Fibroblast of lung (primary cell): ENCODE measurements at places on chromosomes 1 and 21.

DNA sequence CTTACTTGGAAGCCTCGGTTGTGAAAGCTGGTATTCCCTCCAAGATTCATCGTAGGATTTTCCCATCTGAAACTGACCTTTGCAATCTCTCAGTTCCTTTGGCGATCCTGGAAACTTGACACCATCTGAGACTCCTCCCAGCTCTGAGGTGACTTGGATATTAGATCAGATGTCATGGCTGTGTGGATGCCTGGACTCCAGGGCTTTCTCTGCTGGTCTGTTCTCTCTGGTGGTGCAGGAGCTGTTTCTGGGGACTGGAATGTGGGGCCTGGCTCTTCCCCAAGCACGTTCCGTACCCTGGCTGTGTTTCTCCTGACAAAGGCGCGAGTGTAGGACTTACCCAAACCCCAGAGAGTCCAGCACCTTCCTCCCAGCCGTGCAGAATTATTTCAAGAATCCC is 252.2 kb downstream of the RPS6KC1 start:
- DNase-seq, result peak; percentile 59

DNA sequence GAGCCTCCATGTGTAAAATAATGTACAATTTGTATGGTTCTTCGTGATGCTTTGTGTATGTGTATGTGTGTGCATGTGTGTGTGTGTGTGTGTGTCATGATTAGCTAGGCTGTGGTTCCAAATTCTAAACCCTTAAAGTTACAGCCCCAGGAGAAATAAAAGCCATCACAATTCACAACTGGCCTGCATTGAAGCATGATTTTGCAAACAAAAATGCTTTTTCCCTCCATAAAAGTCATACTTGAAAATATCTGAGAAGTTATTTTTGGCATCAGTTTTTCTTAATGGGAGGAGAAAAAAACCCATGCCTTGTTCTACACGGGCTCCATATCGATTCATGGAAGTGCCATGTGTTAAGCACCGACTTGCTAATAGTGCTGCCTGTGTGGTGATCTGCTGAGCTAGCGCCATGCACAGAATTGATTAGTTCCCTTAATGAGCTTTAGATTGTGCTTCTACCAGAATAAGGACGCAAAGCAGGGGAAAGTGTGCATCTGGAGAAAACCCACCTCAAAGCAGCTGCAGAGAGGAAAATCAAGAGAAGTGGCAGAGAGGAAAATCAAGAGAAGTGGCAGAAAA is 207.3 kb downstream of the DSCAM start:
- DNase-seq, result no peak

DNA sequence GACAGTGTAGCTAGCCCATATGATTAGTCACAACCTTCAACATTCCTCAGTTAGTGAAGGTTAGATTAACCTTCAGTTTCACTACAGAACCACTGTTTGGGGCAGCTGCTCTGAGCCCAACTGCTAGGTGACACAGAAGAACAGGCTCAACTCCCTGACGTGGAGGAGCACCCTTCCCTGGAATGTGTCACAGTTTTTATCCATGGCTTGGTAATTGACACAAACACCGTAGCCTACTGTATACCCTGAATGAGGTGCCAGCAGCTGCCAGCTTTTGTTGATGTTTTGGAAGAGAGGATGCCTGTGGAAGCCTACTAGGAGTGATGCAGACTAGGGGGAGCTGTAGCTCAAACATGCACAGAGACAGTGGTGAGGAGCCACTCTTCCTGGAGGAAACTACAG is 56.6 kb upstream of the CR2 start:
- peak; percentile 6 for DNase-seq

GRCh38 chr1:85936470-85936869 is 220.1 kb downstream of the COL24A1 start:
- DNase-seq, result no peak

DNA sequence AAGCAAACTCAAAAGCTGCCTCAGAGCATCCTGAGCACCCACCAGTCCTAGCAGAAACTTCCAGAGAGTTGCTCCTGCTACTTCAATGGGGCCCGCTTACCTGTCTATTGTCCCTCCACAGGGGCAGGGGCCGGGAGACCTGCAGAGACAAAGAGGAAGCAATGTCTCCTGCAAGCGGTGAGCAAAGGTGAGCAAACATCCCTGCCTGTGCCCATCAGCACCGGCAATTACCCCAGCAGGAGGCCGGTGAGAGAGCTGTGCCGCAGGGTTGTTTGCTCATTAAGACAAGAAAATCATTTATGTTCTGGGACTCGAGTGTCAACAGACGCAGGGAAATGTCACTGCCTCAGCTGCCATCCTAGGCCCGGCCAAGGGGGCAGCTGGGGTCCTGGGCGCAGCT is 53.8 kb upstream of the TARDBP start:
- DNase-seq, result no peak

GRCh38 chr1:60813071-60813470 is 269.3 kb upstream of the NFIA start:
- no peak for DNase-seq

DNA sequence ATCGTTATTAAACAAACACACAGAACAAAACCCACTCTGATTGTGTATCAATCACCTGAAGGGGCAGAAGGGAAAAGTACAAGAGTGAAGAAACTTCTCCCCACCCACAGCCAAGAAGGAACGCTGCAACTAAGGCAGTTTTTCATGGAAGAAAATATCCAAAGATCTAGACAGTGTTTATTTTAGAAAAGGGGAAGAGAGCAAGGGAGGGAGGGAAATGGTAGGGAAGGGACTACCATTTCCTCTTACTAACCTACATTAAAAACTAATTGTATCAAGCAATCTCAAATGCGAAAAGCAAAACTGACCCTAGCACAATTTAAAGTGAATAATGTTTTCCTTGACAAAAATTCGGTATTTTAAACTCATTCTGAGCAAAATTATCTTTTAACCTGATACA is 3.5 kb downstream of the NRIP1 start:
- DNase-seq, result no peak

DNA sequence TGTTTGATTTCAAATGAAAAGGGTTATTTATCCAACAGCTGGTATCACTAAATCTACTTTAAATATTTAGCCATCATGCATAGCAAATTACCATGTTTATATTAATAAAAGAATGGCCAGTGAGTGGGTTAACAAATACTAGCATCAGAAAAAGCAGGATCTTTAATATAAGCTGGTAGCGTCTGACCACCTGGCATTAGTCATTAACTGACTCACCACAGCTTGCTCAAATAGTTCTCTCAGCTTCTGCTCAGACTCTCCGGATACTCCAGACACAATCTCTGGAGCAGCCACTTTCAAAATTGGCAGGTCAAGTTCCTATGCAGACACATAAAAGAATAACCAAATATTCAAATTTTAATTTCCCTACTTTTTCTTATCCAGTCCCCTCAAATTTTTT is 29.6 kb downstream of the NVL start:
- DNase-seq, result peak; percentile 88

- DNase-seq, result peak; percentile 16
These were observed 184.0 kb downstream of the MIS18A start for GRCh38 chr21:32094804-32095203.

DNA sequence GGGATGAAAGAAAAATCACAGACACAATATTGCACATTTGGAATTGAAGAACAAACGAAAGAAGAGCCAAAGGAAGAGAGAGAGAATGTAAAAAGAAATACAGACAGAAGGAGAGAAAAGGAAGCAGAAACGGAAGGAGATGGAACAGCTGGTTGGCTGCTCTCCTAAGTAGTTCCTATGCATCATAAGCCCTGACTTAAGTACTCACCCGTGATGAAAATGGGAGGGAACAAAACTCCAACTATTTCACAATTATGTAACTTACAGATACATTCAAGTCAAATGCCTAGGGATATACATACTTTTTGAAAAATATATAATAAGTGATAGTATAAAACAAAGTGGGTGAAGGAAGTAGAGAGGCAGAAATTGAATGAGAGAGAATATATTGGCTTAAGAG is 88.5 kb downstream of the TTLL7 start:
- DNase-seq, result peak; percentile 58

GRCh38 chr21:43885721-43886120 is 20.7 kb downstream of the AGPAT3 start:
- DNase-seq, result no peak

DNA sequence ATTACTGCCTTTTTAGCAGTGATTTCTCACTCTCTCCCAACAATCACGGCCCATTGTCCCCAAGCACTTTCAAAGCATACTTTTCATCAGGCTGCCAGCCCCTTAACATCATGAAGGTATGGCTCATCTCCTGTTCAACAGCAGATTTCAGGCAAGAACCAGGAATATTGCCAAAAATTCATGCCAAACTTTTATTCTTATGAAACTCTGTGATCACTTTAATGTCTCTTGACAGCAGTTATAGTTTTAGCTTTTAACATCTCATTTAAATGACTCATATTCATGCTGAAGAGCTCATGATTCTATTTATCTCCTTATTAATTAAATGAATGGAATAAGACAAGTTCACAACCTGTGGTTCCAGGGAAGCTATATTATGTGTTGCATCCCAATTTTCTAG is 235.1 kb downstream of the GRIK1 start:
- DNase-seq, result peak; percentile 32

DNA sequence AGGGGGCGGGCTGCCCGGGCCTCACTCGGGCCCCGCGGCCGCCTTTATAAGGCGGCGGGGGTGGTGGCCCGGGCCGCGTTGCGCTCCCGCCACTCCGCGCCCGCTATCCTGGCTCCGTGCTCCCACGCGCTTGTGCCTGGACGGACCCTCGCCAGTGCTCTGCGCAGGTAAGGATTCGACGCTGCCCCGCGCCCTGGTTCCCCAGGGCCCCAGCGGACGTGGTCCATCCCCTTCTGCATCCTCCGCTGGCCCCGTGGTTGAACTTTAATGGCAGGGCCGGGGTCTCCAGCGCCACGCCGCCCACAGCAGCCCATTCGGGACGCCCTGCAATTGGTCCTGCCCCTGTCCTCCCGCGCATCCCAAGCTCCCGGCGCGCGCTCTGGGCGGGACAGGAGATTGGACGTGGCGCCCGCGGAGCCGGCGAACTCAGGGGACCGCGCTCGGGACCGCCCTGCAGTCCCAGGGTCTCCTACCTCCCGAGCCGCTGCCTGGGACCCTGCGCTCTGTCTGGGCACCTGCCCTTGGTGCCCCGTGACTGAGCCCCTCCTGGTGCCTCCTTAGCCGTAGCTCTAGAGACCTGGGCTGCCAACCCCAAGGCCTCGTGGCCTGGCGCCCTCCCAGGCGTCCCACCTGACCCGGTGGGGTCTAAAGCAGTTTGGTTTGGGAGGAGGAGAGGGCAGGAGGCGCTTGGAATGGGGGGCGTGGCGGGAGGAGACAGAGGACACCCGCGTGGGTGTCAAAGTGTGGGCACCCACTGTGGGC is at the start of gene ALPL:
TSS of gene ALPL (plus strand) at position 73 of the 762 bp plus-strand sequence. CDS start 44,659 bp downstream, outside the sequence.
- DNase-seq, result no peak

- peak; percentile 63 for DNase-seq
These were observed 40.9 kb upstream of the BEND5 start for GRCh38 chr1:48817505-48818114.

- no peak for DNase-seq
These were observed 81.1 kb upstream of the ATP1B1 start for GRCh38 chr1:169025412-169025811.

- no peak for DNase-seq
These were observed 59.9 kb upstream of the SOD1 start for GRCh38 chr21:31599563-31599962.

GRCh38 chr1:96588416-96588995 is 133.1 kb upstream of the PTBP2 start:
- no peak for DNase-seq
